Left kidney (tissue), 8 donors: ENCODE measurements at places on chromosomes 7 and 10.

- no peak for DNase-seq
These were observed 1106.5 kb upstream of the AUTS2 start for GRCh38 chr7:68491523-68492358.

- DNase-seq = no peak
These were observed 710.1 kb upstream of the KCND2 start for GRCh38 chr7:119562839-119563238.

GRCh38 chr10:34112171-34112782 lies 702.8 kb downstream of the PARD3 start:
- no peak for DNase-seq

DNA sequence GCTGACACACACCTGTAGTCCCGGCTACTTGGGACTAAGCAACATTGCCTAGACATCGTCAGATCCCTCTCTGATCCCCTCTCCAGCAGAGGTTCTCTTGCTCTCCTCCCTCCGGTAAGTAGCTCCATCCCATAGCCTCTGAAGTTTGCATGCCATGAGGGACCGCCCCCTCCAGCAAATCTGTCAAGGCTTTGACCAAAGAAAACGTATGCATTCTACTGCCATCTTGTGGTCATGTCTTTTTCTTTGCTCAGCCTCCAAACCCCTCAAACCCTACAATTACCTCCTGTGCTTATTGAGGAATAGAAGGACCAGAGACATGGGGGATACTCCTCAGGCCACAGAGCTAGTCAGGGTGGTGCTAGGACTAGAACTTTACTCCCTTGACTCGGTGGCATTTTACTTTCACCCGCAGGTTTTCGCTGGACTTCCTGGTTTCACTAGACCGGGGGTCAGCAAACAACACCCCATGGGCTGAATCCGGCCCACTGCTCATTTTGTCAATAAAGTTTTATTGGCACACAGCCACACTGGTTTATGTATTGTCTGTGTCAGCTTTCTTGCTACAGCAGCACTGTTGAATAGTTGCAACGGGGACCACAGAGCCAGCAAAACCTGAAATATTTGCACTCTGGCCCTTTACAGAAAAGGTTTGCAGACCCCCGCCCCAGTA lies 202.6 kb upstream of the FOXK1 start:
- DNase-seq = peak; percentile 31

DNA sequence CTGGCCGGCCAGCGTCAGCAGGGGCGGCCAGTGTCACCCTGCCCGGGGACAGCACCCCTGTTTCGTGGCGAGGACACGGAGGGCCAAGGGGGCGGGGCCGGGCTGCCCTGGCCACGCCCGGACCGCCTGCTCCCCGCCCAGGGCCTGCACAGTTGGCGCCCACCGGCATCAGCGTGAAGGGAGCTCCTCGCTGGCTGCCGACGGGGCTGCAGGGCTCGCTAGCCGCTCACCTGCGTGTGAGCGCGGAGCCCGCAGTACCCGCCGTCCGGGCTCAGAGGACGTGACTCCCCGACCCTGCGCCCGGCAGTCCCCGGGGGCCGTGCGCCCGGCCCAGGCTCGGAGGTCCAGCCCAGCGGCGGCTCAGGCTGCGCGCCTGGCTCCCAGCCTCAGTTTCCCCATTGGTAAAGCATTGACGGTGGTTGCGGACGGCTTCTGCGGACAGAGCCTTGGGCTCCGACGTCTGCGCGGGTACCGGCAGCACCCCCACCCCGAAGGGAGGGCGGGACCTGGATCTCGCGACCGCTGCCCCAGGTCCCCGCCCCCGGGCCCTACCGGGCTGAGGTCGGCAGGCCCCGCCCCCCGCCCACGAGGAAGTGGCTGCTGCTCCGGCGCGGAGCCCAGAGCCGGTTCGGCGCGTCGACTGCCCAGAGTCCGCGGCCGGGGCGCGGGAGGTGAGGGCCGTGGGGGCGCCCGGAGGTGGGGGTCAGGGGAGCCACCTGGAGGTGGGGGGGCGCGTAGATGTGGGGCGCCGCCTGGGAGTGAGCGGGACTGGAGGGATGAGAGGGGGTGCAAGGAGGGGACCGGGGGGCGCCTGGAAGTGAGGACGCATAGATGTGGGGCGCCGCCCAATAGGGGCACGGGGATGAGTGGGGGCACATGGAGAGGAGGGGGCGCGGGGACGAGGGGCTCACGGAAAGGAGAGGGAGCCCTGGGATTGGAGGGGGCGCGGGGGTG lies at the start of gene ARPC1B:
ARPC1B (plus strand) TSS at position 620 of the 954 bp plus-strand sequence. CDS start 10,985 bp downstream, outside the sequence.
- DNase-seq = no peak

GRCh38 chr7:25851332-25852210 lies 300.4 kb upstream of the NFE2L3 start:
- DNase-seq = peak; percentile 94

DNA sequence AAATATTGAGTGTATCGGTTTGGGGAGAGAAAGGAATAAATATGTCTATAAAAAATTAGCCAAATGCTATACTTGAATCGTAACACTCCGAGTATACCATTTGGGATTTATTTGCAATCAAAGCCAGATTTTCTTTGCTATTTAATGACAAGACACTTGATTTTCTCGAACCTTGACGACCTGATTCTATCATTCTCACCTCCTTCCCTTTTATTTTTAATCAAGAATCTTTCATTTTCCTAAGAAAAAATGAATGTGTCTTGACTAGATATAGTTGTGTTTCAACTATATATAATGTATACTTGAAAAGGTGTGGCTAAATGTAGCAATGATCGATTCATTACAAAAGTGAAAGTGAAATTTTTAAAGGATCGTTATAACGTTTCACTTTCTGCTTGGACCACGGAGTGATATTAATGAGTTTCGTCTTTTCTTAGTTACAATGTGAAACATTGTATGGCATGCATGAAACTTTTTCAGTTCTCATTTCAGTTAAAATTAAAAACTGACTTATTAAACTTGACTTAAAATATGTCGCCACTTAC lies 562 bp downstream of the NUB1 start:
- DNase-seq = no peak

GRCh38 chr7:141430455-141431139 lies 120.6 kb upstream of the AGK start:
- no peak for DNase-seq

DNA sequence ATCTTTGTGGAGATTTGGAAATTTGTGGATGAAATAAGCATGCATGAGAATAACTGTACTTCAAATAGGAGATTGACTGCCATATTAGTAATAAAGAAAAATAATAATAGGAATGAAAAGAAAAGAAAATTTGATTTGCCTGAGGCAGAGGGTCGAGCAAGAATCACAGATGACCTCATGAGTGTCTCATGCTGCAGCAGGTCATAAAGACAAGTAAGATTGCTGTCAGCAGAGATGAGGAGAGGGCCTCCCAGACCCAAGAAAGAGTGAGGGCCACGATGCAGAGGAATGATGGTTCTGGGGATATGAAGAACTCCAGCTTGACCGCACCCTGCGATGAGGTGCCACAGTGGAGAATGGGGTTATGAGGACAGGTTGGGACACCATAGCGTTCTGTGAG lies 39.2 kb downstream of the TOMM7 start:
- DNase-seq = no peak

GRCh38 chr7:92404170-92404614 lies 43.1 kb upstream of the GATAD1 start:
- DNase-seq = no peak

DNA sequence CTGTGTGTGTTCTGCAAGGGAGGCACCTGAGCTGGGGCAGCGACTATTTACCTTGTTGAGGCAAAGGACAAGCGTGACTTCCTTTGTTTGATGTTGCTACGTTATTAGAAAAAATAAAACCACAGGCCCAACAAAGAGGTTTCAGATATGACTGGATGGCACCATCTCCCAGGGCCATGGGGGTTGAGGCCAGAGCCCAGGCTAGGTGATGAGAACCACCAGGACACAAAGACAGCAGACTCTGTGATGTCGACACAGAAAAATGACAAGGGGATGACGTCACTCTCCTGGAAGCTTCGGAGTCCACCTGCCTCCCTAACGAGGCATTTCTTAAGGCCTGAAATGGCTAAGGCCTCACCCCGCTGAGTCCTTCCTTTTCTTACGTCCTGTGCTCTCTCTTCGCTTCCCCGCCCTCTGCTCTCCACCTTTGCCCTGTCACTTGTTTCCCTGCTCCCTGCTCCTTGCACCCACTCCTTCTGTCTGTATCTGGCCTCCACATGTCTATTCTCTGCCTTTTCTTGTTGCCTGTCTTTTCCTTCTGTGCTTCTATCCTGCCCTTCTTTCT lies 83.0 kb upstream of the ADRB1 start:
- no peak for DNase-seq

GRCh38 chr10:99555371-99555770 lies 22.6 kb downstream of the NKX2-3 start:
- DNase-seq = no peak

- DNase-seq = no peak
These were observed 69.7 kb downstream of the PRSS58 start for GRCh38 chr7:142188154-142188553.

- no peak for DNase-seq
These were observed 133.8 kb upstream of the PLXNA4 start for GRCh38 chr7:132709971-132710567.

DNA sequence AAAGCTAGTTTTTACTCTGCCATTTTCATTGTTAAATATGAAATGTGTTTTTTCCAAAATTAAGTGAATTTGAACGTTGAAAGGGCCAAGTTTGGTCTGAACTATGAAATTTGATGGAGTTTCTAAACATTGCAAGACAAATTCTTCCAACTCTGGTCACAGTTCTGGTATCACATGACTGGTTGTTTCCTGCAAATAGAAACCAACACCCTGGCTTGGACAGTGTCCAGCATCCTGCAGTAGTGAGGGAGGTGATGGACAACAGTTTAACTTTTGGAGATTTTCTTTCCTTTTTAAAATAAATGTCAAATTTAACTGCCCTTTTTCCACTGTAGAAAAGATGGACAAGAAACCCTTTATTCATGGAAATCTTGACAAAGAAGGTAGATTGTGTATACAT lies 54.8 kb upstream of the AGBL3 start:
- DNase-seq = no peak

- no peak for DNase-seq
These were observed 340.2 kb downstream of the SUGCT start for GRCh38 chr7:40474790-40475680.

DNA sequence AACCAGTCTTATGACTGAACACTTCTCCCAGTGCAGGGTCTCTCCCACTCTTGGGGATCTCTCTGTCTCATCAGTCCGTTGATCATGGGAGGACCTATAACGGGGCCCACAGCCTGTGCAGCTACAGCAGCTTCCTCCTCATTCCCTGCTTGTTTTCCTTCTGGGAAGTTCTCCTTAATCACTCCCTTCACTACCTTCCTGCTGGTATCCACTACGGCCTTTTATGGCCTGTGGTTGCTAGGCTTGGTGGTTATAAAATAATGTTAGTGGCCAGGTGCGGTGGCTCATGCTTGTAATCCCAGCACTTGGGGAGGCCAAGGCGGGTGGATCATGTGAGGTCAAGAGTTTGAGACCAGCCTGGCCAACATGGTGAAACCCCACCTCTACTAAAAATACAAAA lies 3.5 kb upstream of the ZNF282 start:
- no peak for DNase-seq

DNA sequence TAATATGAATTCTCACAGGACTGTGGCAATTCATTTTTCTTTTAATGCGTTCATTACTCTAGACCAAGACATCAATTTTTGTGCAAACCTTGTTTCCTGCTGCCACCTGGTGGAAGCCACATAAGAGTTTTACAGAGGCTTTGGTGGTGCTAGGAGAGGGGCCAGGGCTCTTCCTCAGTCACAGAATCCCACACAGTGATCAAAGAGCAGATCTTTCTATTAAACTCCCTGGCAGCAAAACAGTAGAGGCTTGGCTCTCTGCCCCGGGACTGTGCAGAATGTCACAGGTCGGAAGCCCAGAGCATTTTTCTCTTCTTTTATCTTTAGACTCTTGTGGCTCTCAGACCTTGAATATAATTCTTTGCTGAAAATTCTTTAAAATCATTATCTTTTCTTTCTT lies 506.4 kb upstream of the C7orf33 start:
- peak; percentile 83 for DNase-seq

DNA sequence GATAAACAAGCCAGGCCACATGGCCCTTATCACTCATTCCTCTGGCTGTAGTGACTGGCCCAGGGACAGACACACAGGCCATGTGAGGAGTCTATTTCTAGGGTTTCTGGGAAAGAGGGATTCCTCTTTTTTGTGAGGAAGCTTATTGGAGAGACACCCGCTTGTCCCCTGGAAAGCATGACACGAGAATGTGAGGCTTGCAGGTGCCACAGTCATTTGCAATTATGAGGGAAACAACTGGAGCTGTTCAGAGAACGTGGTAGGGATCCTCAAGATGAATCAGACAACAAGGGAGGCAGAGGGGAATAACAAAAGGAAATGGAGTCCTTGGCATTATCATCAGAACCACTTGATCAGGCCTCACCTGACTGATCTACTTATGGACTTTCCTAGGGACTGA lies 64.5 kb downstream of the ADCYAP1R1 start:
- DNase-seq = no peak

GRCh38 chr10:30433306-30433729 lies 666 bp upstream of the MAP3K8 start:
- DNase-seq = peak; percentile 73

DNA sequence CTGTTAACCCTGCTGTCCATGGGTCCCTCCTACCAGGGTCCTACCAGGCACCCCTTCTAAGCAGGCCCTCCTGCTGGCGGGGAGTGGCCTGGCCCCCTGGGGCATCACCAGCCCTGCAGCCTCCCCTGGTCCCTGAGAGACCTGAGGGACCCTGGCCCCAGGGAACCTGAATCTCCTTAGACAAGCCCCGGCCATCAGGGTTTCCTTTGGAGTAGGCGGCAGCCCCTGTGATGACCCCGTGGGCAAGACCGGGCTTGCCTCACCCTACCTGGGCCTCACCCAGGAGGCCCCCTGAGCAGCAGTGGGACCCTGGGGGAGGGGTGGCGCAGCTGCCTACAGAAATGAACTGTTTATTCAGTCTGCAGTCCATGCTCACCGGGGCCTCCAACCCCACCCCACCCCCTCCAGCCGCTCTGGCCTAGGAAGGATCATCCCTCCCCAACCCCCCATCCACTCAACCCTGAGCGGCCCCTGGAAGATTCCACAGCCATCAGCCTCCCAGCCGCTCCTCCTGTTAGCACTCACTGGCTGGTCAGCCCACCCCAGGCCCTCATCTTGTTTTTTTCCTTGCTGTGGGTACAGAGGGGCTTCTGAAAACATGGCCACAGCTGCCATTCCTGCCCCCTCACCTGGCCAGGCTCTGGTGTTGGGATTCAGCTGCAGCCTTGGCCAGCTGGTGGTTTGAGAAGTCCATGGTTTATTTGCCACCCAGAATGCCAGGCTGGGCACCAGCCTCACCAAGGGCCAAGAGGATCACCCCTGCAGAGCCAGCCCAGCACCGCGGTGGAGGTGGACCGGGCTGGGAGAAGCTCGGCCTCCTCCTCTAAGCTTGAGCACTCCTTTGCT lies 34.8 kb upstream of the CHST15 start:
- DNase-seq = no peak

DNA sequence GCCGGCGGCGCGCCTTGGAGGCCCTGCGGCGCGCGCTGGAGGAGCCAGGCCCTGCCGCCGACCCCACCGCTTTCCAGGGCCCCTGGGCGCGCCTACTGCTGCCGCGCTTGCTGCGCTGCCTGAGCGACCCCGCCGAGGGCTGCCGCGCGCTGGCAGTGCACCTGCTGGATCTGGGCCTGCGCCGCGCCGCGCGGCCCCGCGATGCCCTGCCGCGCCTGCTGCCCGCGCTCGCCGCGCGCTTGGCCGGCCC lies 280 bp downstream of the DNAAF5 start:
- no peak for DNase-seq

GRCh38 chr10:49657606-49658005 lies 21.8 kb upstream of the C10orf53 start:
- DNase-seq = no peak

GRCh38 chr10:133405844-133406527 lies 12.0 kb downstream of the MTG1 start:
- no peak for DNase-seq
